ENCODE measurements at places on chromosomes 13 and 19.

GRCh38 chr13:46492946-46493345 is 60.0 kb upstream of the LRCH1 start:
- no peak for DNase-seq

- DNase-seq: no peak
Measured at GRCh38 chr19:13117176-13117771, 734 bp upstream of the TRMT1 start.

DNA sequence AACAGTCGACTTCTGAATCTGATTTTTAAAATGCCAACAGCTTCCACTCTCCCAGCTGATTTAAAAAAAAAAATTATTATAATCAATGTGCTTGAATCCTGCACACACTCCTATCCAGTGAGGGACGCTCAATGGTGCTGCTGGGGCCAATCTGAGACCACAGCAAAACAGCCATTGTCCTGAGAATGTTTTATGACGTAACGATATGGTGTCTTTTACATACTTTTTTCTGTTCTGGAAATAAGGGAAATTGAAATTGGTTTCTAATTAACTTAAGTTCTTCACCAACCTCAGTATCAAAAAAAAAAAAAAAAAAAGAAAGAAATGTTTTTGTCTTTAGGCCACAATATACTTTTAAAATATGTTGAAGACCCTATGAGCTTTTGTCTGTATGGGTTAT is 66.1 kb upstream of the SOX1 start:
- DNase-seq: no peak

GRCh38 chr13:29499506-29500165 is 95.9 kb downstream of the SLC7A1 start:
- no peak for DNase-seq

DNA sequence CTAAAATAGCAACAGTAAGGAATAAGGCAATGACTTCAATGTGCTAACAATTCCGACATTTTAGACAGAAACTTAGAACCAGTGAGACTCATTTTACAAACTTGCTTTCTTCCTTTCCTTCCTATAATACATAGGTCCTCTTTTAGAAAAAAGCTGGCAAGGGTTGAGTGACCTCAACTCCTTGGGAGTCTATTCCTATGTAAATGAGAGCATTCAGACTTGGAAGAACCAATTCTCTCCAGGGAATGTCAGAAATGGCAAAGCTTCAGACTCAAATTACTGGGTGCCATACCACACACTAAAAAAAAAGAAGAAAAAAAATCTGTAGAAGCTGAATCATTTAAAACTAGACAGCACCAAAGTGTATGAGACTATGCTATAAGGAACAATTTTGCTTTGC is 1328.2 kb downstream of the OLFM4 start:
- DNase-seq: no peak

GRCh38 chr19:2249010-2249866 is at the start of gene AMH:
Gene AMH, plus strand, starts transcription at chr19:2249323. Its CDS starts 10 bp downstream, at chr19:2249333.
- DNase-seq: no peak

DNA sequence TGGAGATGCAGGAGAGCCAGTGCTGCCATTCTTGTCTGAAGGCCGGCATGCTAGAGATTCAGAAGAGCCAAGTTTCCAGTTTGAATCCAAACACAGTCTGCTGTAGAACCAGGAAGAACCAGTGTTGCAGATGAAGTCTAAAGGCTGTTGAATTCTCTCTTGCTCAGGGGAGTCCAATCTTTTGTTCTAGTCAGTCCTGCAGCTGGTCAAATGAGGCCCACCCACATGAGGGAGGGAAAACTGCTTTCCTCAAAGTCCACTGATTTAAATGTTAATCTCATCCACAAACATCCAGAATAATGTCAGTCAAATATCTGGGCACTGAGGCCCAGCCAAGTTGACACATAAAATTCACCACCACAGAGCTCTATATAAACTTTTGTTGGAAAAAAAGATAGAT is 136.6 kb downstream of the FRY start:
- DNase-seq: no peak

DNA sequence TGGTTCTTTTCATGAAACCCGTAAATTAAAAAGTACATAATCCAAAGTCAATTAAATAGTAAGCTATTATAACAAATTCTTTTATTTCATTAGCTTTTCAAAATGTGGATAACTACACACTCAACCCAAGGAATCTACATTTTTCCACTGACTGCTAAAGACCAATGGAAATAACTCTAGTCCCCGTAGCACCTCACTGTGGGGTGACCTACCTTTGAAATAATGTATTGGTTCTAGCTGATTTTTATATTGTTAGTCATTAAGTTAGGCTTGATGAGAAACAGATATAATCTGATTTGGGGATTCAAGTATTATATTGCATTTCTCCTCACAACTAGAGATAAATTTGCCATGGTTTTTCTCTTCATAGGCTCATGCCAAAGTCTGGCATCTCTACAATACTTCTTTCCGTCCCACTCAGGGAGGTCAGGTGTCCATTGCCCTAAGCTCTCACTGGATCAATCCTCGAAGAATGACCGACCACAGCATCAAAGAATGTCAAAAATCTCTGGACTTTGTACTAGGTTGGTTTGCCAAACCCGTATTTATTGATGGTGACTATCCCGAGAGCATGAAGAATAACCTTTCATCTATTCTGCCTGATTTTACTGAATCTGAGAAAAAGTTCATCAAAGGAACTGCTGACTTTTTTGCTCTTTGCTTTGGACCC is 37.3 kb downstream of the KL start:
- no peak for DNase-seq
